ENCODE measurements at places on chromosomes 12 and 14. TPM values are rescaled to one million over a fixed set of nuclear protein-coding genes. Genes with fewer than 3 reads are reported as not detected.
A peak's percentile ranks its signal among the peaks of the same experiment; 100 is the strongest.

- no peaks in the 10 kb centered on the region for H3K27me3 ChIP-seq
- H3K27ac ChIP-seq = no peak overlapping the region
- H3K36me3 ChIP-seq = no peaks in the 10 kb centered on the region
- no peak for DNase-seq
Measured at GRCh38 chr14:58669556-58670200, 31.9 kb downstream of the DACT1 start.

DNA sequence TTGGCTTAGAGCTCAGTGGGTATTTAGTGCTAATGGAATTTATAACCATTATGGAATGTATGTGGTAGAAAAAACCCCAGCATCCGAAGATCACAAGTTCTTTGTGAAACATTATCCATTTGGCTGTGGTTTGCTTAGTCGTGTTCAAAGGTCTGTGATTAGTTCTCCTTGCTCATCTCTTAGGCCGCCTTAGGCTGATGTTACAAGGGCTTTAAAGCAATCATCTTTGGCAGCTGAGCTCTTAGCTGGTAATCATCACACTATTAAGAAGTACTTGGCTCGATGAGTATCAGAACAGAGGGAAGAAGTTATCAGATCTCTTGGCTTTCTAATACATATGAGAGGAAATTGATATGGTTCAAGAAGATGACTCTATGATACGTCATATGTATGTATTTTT is 124.1 kb upstream of the E2F7 start:
- H3K27ac ChIP-seq = no peak overlapping the region
- H3K36me3 ChIP-seq = no peaks in the 10 kb centered on the region
- no peaks in the 10 kb centered on the region for H3K4me1 ChIP-seq
- H3K4me3 ChIP-seq = no peak overlapping the region

DNA sequence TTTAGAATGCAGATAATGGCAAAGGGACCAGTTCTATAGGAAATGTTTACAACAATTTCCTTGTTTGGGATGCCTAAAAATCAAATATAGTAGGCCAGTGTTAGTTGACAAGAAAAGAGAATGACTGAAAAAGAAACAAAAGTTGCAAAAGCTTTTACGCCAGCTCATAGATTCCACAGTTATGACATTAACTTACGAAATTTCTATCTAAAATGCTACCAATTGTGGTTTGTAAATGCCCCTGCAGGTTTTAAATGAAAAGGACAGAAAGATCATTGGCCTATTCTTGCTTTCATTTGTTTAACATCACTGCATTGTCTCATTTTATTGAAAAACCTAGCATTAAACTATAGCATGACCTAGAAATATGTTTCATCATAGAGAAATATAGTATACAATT is 345.8 kb downstream of the CCDC91 start:
- H3K27ac ChIP-seq = no peak overlapping the region
- no peak overlapping the region for H3K4me3 ChIP-seq
- no peaks in the 10 kb centered on the region for H3K36me3 ChIP-seq

DNA sequence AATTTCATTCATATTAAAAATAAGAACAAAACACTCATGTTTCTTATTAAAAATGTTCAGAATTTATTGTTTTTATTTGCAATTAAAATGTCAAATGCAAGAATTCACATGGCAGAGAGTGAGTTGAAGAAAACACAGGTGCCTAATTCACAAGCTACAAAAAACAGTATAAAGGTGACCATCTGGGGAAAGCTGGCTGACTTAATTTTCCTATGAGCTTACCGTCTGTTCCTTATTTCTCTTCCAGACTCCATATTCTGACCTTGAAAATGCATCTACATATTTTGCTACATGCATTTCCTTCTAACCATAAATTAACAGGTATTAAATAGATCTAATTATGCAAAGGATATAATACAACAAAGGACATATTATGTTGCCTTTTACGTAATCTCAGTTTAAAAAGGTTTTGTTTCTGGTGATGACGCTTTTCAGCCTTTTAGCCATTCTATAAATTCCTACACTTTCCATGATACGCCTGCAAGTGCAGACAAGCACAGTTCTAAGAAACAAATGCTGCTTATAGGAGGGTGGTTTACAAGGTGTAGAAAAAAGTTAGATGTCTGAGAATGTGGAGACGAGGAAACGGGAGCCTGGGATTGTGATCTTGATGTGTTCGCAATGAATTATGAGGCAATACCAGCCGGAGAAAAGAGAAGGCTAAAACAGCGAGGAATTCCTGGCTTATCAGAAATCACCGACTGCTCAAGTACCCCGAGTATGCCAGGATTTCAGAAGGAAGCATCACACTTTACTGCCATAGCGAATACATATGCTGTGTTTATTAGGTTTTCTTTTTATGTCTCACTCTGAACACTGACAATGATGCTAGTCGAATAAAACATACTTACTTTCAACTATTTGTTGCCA is 24.6 kb downstream of the LIN7A start:
- H3K4me1 ChIP-seq = peaks cover 6% of the 10 kb centered on the region
- H3K36me3 ChIP-seq = peaks cover 10% of the 10 kb centered on the region
- DNase-seq = no peak
- H3K27ac ChIP-seq = no peak overlapping the region
- H3K27me3 ChIP-seq = peaks cover 2% of the 10 kb centered on the region

Gene HSPB8
- 2.7 TPM for total RNA-seq

DNA sequence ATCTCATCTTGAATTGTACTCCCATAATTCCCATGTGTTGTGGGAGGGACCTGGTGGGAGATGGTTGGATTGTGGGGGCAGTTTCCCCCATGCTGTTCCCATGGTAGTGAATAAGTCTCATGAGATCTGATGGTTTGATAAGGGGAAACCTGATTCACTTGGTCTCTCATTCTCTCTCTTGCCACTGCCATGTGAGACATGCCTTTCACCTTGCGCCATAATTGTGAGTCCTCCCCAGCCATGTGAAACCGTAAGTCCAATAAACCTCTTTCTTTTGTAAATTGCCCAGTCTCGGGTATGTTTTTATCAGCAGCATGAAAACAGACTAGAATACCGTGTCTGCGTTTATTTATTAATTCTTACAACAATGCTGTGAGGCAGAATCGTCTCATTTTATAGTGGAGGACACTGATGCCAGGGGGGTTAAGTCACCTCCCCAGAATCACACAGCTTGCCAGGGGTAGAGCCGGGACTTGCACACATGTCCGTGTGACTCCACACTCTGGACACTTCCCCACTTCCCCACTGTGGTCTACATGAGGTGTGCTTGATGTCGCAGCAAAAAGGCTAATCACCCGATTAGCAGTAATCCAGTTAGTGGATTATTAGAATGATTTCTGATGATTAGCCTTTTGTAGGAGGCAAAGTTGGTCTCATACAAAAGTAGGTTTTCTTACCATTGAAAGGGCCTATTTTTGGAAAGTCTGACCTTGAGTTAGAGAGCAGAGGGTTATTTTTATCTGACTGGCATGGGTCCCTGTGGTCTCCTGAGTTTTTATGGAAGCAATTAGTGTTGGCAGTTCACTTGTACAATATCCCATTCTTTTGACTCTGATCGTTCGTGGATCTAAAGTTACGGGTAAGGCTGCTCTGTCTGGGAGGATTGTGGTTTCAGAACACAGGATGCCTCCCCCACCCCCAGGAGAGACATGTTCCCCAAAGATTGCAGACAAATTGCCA is 47.4 kb upstream of the BCL7A start:
- peaks cover 4% of the 10 kb centered on the region for H3K36me3 ChIP-seq
- H3K27ac ChIP-seq = no peak overlapping the region
- DNase-seq = no peak
- H3K4me3 ChIP-seq = no peak overlapping the region
- peaks cover 4% of the 10 kb centered on the region for H3K27me3 ChIP-seq

DNA sequence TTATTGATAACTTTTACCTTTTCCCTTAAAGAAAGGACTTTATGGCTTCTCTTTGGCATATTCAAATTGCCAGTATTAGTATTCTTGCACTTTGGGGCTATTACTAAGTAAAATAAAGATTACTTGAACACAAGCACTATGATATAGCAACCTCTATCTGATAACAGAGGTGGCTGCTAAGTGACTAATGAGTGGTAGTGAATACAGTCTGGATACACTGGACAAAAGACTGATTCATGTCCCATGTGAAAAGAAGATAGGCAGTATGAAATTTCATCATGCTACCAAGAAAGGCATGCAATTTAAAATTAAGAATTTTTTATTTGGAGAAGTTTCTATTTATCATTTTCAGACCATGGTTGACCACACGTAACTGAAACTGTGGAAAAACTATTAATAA is 399.9 kb downstream of the FSCB start:
- DNase-seq = no peak
- peaks cover 5% of the 10 kb centered on the region for H3K36me3 ChIP-seq
- no peak overlapping the region for H3K4me3 ChIP-seq
- no peak overlapping the region for H3K27ac ChIP-seq
- no peaks in the 10 kb centered on the region for H3K27me3 ChIP-seq
- no peaks in the 10 kb centered on the region for H3K4me1 ChIP-seq

DNA sequence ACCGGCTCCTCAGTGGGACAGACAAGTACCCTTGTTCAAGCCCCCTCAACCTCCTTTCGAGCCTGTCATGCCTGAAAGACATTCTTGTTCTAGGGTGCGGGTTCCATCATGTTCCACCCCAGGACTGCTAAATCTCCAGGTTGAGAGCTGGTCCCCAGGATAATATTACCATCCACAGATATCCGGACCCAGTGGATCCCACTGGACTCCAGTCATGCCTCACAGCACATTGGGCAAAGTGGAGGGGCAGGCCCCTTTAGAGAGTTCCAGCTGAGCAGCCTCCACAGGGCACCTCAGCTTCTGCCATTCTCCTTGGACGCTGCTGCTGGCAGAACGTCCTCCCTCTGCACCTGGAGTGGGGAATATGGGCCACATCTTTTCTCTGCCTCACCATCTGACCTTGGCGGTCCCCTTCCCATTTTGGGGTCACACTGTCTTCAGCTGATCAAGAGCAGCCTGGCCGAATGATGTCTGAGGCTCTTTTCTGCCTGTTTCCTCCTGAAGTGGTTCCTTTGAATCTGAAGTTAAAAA is 137.4 kb downstream of the BCL11B start:
- no peak for DNase-seq
- no peak overlapping the region for H3K27ac ChIP-seq
- H3K4me1 ChIP-seq = peaks cover 16% of the 10 kb centered on the region
- H3K4me3 ChIP-seq = no peak overlapping the region
- peaks cover 16% of the 10 kb centered on the region for H3K27me3 ChIP-seq

Gene PPTC7
- 13.7 TPM for total RNA-seq

Gene MYH6
- total RNA-seq = 1.6 TPM

Gene RFX4
- not detected for total RNA-seq

DNA sequence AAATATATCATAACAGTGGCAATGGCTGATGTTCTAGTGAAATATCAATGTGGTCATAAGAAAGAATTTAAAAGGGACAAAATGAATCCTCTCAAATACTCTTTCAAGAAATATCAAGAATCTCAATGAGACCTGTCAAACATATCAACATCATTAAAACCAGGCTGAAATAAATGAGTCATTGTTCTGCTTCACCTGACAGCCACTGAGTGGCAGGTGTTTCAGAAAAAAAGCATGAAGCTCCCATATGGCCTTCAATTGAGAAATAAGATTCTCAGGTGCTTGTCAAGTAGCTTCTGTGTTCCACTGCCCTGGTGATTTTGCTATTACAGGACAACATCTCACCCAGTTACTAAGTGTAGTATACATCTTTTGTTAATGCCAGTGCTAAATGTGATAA is 21.5 kb downstream of the ANAPC5 start:
- peaks cover 38% of the 10 kb centered on the region for H3K36me3 ChIP-seq
- no peak overlapping the region for H3K4me3 ChIP-seq
- peaks cover 1% of the 10 kb centered on the region for H3K27me3 ChIP-seq
- no peak for DNase-seq
- H3K4me1 ChIP-seq = no peaks in the 10 kb centered on the region

Gene DPY19L2
- 16.4 TPM for total RNA-seq

Gene CREBL2
- total RNA-seq = 26.9 TPM

Gene FGF6
- not detected for total RNA-seq

DNA sequence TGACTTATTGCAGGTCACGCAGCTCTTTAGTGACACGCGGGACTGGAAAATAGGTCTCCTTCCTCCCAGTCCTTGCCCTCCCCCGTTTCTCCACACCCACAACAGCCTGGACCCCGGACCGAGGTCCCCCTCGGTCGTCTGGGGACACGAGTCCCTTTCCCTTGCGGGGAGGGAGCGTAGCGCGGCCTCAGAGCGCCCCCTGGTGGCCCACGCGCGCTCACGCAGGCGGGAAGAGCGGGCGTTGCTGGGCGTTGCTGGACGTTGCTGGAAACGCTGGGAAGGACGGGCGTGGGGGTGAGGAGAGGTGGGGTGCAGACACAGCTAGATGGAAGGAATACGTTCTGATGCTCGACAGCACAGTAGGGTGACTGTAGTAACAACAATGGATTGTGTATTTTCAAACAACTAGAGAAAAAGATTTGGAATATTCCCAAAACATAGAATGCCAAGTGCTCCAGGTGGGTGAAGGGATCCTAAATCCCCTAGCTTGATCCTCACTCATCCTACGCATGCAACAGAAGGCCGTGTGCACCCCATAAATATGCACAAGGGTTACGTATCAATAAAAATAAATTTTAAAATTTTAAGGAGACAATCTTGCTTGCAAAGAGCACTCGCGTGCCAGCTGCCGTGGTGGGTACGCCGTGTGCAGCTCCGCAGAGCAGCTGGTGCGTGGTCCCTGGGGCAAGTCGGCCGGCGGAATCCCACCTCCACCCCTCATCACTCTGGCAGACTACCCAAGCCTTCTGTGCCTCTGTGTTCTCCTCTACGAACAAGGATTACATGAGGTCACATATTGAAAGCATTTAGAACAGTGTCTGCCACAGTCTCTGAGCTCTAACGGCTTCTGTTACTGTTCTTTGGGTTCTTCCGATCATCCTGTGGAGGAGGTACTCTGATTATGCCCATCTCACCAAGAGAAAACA is 87.4 kb downstream of the B4GALNT3 start:
- H3K4me1 ChIP-seq = peaks cover 25% of the 10 kb centered on the region
- peaks cover 12% of the 10 kb centered on the region for H3K36me3 ChIP-seq
- peak overlapping the region; percentile 31 for H3K4me3 ChIP-seq
- peak overlapping the region; percentile 36 for H3K27ac ChIP-seq
- H3K27me3 ChIP-seq = peaks cover 14% of the 10 kb centered on the region

Gene MYL6B
- 170 TPM for total RNA-seq
